Renal pelvis (tissue), 12 donors: ENCODE measurements at places on chromosomes 12 and 14. TPM values are rescaled to one million over a fixed set of nuclear protein-coding genes. Genes with fewer than 3 reads are reported as not detected.

GRCh38 chr14:81766321-81766915, 232.8 kb upstream of the SEL1L start:
- DNase-seq: no peak

DNA sequence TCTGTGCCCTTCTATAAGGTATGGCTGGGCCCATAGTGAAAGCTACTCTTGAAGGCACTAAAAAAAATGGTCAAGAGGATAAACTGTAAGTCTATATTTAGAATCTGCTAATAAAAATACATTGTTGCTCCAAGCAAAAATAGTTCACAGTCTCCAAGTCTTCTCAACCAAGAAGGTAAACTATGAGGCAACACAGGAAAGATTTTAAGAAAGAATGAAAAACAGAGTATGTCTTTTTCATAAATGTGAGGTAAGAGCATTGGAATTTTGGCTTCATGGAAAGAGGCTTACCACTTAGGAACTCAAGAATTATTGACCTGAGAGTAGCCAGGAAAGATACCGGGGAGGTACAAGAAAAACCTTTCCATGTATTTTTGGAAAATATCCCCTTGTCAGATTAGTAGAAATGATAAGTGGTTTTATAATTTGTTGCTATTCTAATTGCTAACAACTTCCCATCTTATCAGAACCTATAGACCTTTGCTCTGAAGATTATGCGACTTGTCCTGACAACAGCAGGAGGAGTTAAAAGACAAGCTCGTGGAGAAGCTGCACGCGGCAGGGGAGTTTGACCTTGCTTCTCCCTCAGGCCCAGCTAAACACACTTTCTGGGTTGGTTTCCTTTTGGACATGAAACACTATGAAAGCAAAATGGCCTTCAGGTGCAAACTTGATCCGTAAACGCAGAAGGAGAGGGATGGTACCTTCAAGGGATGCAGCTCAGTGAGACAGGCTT, 238.1 kb downstream of the FOXN3 start:
- DNase-seq: no peak

Gene LRP1-AS
- polyA plus RNA-seq: not detected

Gene MYL6
- polyA plus RNA-seq: 2,112 TPM

Gene RASAL1
- polyA plus RNA-seq: 10.6 TPM
